ENCODE measurements at places on chromosomes 13 and 19.

DNA sequence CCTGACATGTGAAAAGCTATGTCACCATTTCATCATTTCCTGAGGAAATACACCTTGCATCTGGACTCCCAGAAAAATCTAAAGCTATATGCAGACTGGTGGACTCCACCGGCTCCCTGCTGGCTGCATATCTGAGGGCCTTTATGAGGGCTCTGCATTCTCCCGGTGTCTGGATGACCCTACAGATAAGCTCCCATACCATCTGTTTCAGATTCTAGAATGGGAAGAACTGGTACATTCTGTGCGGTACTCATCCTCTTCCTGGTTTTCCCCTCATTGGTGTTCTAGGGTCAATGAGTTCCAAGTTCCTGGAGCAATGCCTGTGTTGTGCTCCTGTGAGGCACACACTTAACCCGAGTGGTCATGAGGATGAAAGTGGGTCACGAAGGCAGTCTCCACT lies 60.4 kb downstream of the COL4A1 start:
- no peak for DNase-seq

DNA sequence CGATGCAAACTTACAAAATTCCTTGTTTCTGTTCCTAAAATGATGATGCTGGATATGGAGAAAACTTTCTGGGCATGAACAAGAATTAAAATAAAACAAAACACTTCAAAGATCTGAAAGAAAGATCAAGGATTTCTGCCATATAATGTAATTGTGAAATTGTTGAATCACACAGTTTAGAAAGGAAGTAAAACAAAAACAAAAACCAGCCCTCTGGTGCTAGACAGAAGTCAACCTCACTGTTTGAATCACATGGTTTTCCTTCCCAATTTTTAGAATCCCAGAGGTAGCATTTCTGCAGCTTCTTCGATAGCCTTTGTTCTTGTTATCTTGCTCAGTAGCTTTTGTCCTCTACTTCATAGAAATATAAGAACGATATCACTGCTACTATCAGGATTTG lies 118.2 kb upstream of the ARGLU1 start:
- no peak for DNase-seq

GRCh38 chr19:51090471-51090870 lies 7.8 kb upstream of the KLK14 start:
- no peak for DNase-seq

- no peak for DNase-seq
Observed at GRCh38 chr13:41401366-41401765, 56.0 kb upstream of the RGCC start.

DNA sequence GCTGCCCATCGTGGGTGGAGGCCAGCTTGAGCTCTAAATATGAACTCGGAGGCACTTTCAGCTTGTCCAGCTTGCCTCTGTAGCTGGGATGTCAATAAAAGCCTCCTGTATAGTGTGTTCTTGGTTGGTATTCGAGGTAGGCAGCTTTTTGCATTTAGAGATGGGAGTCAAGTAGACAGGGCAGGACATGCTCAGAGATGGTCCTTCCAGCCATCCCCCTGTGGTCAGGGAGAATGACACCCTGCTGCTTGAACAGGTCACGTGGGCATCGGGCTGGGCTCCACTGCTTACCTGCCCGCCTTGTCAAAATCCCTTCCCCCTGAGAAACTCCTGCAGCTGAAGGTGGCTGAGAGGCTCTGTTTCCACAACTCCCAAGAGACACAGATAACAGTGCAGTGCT lies 302.5 kb downstream of the ZNF536 start:
- DNase-seq: no peak

- no peak for DNase-seq
Observed at GRCh38 chr19:27752530-27753184, 1460.3 kb downstream of the UQCRFS1 start.

- no peak for DNase-seq
Observed at GRCh38 chr13:95530178-95530577, 22.3 kb upstream of the CLDN10 start.

- peak; percentile 73 for DNase-seq
Observed at GRCh38 chr13:111184458-111185401, 69.6 kb downstream of the ARHGEF7 start.

- DNase-seq: peak; percentile 83
Observed at GRCh38 chr19:58519087-58519354, 589 bp downstream of the ZBTB45 start.

- DNase-seq: no peak
Observed at GRCh38 chr13:26549713-26550112, 7.8 kb upstream of the WASF3 start.

- no peak for DNase-seq
Observed at GRCh38 chr13:112116187-112116950, 49.4 kb downstream of the SOX1 start.

DNA sequence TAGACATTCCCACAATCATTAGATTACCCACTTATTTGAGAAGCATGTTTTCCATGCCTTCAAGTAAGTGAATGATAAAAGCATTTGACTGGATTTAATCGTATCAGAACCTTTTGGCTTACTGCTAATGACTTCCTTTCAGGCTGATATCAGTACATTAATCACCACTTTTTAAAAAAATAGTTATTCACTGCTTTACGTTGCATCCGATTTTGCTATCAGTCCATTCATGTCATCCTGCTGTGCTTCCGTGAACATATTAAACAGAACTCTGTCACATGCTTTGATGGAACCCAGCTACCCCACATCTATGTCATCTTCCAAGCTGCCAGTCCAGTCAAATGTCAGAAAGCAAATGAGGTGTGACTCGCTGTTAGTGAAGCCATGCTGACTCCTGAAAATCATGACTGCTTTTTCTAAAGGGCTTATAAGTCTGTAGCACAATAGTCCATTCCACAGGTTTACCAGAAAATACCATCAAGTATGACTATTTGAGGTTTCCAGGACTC lies 440.9 kb downstream of the IRS2 start:
- DNase-seq: no peak

DNA sequence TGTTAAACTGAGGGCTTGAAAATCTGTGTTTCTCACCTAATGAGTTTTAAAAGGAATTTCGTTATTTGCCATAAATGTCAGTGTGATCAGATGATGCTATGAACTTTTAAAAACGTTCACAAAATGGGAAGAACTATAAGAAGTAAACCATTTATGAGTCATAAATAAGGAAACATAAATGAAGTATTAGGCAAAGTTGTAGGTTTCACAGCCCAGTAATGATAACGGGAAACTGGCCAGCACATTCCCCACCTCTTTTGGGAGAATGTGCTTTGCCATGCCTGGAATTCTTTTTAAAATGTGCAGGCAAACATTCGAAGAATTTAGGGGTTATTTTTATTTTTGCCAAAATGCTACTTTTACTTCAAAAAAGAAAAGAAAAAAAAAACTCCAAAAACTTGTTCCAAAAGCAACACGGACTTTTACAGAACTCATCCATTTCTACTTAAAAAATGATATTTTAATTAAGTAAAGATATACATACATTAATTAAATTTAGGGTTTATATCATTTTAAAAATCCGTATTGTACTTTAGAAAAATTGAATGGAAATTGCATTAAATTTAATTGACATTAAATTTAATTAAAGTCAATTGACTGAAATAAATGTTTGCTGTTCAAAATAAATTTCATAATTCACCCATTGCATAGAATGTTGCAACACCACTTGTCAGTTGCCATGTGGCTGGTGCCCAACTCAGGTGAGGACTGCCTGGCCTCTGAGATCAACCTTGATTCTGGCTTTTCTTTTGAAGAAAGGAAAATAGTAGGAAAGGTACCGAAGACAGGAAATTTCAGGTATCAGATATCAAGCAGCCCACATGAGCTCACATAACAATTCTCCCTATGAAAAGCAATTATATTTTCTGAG lies 1198.5 kb downstream of the EFNB2 start:
- no peak for DNase-seq

DNA sequence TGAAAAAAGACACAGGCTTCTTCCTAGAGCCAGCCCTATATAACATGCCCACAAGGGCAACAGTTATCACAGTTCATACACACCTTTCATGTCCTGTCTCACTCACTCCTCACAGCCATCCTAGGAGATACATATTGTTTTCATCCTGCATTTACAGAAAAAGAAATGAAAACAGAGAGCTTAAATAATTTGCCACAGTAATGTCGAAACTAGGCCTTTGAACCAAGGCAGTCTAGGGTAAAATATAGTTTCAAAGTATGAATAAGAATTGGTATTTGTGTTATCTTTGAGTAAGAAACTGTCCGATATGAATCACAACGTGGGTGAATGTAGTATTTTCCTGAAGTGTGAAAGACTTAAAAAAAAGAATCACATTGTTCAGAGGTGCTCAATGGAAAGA lies 26.8 kb downstream of the CLDN10 start:
- DNase-seq: no peak

- no peak for DNase-seq
Observed at GRCh38 chr13:72970301-72970880, 88.4 kb upstream of the KLF5 start.

- peak; percentile 69 for DNase-seq
Observed at GRCh38 chr13:30735025-30735871, at the start of gene ALOX5AP. Gene ALOX5AP (plus strand): TSS chr13:30735543. CDS start chr13:30735606, 63 bp downstream.

GRCh38 chr13:102049853-102050252 lies 352.0 kb downstream of the FGF14 start:
- no peak for DNase-seq

DNA sequence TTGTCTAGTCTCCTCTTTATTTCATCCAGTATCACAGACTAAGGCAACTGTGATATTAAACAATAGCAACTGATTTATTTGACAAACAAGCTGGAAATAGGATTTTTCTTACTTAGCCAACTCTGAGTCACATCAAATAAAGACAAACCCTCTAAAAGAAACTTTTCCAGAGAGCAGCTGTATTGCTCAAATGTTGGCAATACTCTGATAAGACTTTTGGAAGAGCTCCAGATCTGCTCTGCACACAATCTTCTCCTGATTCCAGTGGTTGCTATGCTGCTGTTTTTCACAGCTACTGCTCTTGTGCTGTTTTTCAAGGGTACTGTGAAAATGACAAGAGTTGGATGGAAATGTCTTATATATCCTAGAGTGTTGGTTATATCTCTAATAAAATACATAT lies 1479.2 kb downstream of the SLITRK5 start:
- no peak for DNase-seq

- no peak for DNase-seq
Observed at GRCh38 chr19:47190167-47190727, 40.8 kb downstream of the BBC3 start.

- no peak for DNase-seq
Observed at GRCh38 chr13:114258589-114258988, 22.8 kb upstream of the UPF3A start.

GRCh38 chr13:110405597-110406450 lies 98.7 kb downstream of the COL4A2 start:
- DNase-seq: no peak

GRCh38 chr13:61383111-61383510 lies 32.5 kb downstream of the PCDH20 start:
- DNase-seq: no peak

DNA sequence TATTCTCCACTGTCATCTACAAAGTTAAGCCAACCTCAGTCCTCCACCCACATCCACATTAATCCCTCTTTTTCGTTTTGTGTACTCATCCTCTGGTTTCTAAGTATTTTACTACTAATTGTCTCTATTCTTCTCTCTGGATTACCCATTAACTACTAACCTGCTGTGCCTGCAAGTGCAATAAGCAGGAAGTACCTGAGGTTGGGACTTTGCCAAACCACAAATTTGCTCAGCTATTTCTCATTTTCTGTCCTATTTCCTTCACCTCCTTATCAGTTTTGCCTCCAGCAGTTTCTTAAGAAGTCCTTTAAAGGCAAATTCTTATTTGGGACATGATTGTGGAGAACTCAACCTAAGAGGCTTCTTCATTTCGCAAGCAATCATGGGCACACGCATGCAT lies 1708.9 kb downstream of the SLITRK5 start:
- DNase-seq: no peak

DNA sequence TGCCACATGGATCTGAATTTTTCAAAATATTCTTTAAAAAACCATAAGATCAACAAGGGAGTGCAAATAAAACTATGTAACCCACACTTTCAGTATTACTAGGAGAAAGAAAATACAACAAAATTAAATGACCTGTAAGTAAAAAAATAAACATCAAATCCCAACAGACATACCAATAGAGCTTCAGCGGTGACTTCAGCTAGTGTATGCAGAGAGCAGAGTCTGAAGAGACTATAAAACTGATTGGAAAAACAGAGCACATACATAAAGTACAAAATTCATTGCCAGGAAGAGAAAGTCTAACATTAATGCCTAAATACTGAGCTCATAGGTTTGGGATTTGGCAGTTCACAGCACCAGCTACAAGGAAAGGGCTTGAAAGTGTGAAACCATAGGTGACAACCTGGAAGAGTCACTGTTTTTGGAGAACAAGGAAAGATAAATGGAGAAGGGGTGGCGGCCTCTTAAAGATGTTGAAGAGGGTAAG lies 291.1 kb downstream of the LMO7 start:
- DNase-seq: no peak

GRCh38 chr13:110320645-110321044 lies 13.6 kb downstream of the COL4A2 start:
- no peak for DNase-seq

DNA sequence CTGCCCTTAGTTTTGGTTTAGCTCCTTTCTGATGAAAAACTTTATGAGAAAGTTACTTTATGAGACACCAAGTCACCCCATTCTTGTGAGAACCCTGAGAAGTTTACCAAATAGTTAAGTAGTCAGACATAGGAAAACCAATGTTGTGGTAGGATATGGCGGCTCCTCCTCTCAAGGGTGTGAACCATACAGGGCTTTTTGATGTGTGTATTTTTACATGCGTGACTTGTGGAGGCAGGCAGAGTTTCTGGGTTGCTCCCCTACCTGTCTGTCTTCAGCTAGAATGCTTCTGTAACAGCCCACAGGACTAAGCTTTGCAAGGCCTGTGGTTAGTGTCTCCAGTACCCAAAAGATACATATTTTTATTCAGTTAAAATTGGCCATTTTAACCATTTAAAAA lies 18.3 kb downstream of the UBAC2 start:
- DNase-seq: no peak

DNA sequence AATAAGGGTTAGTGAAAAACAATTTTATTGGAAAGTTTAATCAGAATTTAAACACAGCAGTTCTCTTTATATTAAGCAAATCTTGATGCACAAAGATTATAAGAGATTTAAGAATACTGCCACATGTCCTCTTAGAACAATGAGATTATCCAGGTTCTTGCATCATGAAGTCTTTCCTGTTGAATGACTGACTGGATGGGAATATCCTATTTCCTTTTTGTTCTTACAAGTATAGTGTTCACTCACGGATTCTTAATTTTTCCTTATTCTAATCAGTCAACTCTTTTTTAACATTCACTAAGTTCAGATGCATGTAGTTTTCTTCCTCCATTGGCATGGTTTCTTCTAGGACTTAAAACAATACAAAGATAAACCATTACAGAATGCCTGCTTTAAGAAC lies 10.1 kb downstream of the URI1 start:
- DNase-seq: no peak

- DNase-seq: no peak
Observed at GRCh38 chr19:41565379-41565720, 10.6 kb upstream of the CEACAM21 start.

GRCh38 chr13:42466123-42466522 lies 107.8 kb upstream of the TNFSF11 start:
- no peak for DNase-seq

GRCh38 chr19:31572102-31572975 lies 223.1 kb upstream of the TSHZ3 start:
- no peak for DNase-seq

GRCh38 chr19:10260141-10260584 lies 8.1 kb downstream of the MRPL4 start:
- no peak for DNase-seq

- no peak for DNase-seq
Observed at GRCh38 chr19:33388231-33388724, 14.8 kb downstream of the CEBPG start.
